ENCODE measurements at places on chromosomes 12 and 14.

DNA sequence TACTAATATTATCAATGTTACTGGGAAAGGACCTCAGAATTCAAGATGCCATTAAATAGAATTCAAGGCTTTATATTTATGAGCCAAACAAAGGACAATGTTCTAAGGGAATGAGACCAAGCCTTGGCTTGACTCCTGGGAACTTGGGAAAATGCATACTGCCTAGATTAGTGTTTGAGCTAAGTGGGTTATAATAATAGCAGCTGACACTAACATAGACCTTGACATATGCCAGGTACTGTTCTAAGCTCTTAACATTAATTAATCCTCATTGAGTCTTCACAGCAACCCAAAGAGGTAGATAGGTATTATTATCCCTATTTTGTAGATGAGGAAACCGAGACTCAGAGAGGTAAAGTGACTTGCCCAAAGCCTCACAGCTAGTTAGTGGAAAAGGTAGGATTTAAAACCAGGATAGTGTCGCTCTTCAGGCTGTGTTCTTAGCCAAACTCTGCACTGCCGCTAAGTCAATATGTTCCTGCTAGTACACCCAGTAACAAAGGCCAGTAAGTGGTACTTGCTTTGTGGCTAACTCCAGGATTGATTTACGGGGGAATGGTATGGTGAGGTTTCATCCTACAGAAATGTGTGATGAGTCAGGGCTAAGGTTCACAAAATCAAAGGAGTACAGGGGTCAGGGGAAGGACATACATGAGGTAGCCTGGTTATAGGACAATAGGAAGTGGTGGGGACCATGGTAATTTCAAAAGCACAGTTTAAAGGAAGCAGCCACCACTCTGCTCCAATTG, 35.8 kb upstream of the PRKAB1 start:
- no peak for DNase-seq

DNA sequence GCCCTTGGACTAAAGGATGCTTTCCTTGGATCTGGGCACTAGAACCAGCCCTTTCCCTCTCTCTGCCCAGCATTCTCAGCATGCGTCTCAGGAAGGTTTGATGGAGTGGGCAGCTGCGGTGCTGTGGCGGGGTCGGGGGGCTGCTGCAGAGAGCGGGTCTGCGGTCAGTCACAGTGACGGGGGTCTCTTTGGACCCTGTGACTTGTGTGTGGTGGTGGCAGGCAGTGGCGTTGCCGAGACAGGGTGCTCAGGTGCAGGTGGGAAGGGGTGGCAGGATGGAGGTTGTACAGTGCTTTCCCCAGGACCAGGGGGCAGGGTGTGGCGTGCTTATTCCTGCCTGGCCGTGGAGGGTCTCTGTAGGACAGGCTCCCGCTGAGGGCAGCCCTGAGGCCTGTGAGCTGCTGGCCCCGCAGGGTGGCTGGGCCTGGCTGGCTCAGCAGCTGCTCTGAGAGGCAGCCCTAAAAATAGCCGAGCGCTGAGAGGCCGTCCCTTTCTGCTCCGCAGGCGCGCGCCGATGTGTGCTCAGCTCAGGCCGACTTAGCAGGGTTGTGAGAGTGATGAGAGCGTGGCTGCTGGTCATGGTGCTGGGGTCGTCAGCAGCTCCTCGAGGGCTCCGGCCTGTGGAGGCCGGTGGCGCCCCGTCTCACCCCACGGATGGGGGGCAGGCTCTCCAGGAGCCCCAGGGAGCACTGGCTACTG, 9.7 kb downstream of the PACS2 start:
- no peak for DNase-seq

DNA sequence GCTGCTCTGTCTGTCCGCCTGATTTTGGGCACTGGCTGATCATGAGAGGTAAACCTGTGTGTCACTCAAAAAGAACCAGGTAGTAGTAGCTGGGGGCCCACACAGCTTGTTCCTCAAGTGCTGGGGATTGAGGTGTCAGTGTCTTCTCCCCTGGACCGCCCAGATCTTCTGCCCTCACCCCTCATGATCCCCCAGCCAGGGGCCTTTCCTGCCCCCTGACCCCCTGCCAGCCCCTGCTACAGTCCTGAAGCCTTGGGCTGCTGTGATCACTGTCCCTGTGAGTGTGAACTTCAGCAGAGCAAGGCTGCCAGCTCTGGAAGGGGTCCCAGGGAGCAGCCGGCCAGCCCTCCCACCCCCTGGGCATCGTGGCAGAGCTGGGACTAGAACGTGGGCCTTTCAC, 11.4 kb downstream of the WSCD2 start:
- DNase-seq = no peak

GRCh38 chr12:82638324-82638723, 48.4 kb upstream of the TMTC2 start:
- no peak for DNase-seq

DNA sequence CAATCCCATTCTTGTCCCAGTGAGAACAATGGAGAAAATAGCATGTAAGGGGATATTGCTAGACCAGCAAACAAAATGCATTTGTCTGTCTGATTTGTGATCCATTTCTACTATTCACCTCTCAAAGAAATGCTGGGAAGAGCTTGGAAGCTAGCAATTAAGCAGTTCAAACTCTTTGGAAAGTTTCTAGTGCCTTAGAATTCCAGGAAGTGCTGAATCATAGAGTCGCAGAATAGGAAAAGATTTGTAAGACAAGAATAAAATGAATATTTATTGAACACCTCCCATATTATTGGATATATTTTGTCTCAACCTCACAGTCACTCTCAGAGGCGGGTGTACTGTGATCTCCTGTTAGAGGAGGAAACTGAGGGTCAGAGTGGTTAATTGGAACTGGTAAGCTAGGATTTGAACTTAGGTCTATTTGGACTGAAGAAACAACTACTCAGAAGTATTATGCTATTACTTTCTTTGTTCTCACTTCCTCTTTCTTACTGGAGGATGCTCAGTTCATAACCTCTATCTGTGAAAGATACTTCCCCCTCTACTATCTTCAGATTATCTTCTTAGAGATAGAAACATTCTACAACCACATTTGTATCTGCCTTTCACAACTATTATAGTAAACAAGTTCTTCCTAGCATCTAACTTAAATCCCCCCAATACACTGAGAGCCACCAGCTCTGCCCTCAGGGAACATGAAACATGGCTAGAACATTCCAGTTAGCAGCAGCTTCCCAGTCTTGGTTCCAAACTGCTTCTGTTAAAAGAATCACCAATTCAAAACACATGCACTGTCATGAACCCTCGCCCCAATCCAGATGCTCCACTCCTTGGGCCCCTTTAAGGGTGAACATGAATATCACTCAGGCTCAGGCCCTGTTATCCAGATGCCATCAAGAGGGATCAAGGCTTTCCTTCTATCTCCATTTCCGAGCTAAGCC, 64.2 kb downstream of the DRAM1 start:
- DNase-seq = no peak

- no peak for DNase-seq
Observed at GRCh38 chr12:105334582-105334981, 4.1 kb downstream of the C12orf75 start.

- no peak for DNase-seq
Observed at GRCh38 chr12:66848967-66849366, 170.1 kb upstream of the GRIP1 start.
